Activated naive CD8-positive, alpha-beta T cell treated with anti-CD3 and anti-CD28 coated beads, Interleukin-2, amount 50 U/mL, for 16 hours (primary cell): ENCODE measurements at places on chromosomes 3 and 15.

DNA sequence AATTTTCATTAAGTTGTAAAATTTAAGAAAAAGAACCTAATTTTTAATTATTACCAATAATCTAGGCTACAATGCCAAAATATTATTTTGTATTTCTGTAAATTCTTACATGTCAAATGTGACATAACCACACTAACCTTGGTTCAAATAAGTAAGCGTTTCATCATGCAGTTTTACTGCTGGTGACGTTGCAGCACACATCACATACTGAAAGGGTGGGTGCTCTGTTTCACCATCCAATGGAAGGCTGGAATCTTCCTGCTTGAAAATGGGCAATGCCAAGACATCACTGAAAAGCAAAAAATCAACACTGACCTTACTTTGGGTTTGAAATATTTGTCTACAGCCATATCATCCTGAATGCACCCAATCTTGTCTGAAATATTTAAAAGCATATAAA lies 14.8 kb downstream of the UBP1 start:
- DNase-seq, result no peak

DNA sequence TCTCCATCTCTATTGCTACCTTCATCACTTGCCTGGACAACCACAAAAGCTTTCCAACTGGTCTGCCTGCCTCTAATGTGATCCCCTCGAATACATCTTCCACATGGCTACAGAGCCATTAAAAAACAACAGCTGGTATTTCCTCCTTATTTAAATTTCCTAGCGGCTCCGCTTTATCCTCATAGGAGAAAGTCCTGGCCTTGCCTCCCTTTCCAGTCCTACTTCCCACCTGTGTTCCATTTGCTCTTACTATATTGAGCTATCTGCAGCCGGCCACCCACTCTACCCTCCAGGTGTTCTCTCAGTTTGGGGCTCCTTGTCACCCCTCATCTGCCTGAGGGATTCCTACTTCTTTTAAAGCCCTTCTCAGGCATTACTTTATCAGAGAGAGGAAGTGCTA lies 49.7 kb upstream of the TSPAN3 start:
- no peak for DNase-seq

DNA sequence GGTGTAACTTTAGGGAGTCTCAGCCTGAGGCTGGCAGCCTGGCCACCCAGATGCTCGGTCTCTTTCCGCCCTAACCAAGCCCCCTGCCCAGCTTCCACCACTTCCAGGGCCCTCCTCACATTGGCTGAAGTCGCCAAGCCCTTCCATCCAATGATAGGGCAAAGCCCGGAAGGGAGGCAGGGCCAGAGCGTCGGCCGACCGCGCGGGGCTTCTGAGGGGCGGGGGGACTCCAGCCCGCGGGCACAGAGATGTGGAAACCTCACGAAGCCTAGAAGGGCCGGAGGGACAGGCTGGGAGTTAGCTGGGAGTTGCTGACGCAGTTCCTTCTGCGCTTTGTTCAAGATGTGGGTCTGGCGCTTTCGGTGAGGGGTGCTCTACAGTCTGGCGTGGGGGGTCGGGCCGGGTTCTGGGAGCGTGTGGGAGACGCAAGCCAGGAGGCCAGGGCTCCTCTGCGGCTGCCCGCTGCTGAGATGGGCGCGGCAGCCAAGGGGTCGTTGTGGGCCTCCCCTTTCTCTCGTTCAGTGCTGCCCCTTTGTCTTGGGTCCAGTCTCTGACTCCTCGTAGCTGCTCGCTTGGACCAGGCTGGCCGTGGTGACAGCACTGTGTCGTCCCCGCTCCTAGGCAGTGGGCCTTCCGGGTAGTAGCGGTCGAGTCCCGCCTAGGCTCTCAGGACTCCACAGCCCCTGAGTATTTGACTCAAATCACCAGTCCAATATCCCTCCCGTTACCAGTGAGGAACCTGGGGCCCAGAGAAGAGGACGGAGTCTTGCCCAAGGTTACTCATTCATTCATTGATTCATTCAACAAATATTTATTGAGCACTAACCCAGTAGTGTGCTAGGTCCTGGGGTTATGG lies at the start of gene ZNF660:
TSS of gene ZNF660 (plus strand) at position 319 of the 856 bp plus-strand sequence. CDS start 9,230 bp downstream, outside the sequence.
- DNase-seq, result no peak

DNA sequence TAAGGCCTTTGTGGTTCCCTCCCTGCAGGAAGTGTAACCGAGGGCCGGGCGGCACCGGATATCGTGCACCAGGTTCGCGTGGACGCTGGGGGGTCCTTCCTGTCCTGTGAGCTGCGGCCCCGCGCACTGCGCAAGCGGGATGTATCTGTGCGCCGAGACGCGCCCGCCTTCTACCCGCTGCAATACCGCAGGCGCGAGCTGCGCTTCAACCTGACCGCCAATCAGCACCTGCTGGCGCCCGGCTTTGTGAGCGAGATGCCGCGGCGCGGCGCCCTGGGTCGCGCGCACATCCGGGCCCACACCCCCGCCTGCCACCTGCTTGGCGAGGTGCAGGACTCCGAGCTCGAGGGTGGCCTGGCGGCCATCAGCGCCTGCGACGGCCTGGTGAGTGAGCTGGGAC lies 35.9 kb downstream of the SAXO2 start:
- DNase-seq, result peak; percentile 14

DNA sequence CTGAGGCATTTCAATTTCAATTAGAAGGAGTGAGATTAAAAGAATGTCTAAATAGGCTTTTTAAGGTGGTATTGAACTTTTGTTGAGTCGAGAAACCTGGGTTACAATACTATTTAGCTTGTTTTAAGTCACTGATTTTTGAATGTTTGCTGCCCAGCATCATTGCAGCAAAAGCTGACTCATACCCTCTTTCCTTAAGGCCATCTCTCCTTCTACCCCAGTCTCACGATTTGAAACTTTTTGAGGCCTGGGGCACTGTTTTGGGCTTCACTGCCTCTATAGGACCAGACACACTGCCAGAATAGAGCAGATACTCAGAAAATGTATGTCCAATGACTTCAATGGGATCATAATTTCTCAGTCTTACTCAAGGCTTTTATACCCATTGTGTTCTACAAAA lies 319.6 kb upstream of the TGFBR2 start:
- DNase-seq, result no peak

DNA sequence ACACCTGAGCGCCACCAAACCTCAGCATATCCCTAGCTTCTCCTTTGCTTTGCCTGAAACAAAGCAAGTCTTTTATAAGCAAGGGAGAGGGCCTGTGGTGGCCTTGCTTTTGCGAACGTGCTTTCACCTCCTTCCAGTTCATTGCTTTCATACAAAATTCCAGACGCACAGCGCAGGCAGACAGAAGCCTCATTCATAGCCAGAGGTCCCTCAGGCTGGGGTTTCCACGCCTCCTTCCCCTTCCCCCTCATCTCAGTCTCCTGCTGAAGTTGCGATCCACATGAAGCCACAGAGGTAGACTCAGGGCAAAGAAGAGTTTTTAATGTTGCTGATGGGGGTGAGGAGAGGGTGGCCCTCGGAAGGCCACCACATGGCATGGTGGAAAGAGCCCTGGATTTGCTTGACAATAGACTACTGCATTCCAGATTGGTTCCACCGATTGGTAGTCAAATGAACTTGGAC lies 59.4 kb upstream of the FLNB start:
- no peak for DNase-seq

DNA sequence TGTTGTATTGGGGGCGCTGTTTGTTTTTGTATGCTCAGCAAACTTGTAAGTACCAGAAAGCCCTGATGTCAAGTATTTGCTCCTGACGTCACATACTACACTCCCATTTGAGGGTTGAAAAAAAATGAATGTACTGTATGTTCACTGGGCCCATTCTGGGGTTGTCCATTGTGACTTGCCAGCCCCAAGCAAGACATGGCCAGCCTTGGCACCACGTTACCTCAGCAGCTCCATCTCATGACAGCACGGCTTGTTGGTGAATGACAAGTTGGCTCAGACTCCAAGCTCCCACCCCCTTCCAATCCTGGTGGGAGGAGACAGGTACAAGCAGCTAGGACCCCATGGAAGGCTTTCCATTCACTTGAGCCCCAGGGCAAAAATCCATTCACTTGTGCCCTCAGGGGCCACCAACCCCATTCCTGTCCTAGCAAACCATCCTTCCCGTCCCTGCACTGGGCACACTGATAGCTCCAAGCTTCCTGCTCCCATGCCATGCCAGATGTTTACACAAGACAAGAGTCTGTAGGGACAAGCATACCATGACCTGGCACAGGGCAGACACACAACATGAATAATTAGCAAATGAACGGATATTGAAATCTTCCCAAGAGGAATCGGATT lies 1.6 kb downstream of the PHGR1 start:
- no peak for DNase-seq

GRCh38 chr3:66839508-66839907 lies 158.6 kb upstream of the KBTBD8 start:
- no peak for DNase-seq

DNA sequence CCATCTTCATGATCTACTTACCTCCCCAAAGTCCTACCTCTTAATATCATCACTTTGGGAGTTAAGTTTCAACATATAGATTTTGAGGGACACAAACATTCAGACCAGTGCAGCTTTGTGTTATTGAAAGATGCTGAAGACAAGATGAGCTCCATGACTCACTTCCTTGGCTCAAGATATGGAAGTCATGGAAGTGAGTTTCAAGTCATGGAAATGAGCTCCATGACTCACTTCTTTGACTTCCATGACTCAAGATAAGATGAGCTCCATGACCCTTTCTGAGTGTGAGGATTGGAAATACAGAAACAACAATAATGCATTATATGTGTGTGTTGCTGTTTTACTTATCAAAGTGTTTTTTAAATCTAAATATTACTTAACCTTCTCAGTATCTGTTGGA lies 170.2 kb upstream of the TPRG1 start:
- no peak for DNase-seq

- DNase-seq, result no peak
Observed at GRCh38 chr3:134597390-134597970, 53.3 kb downstream of the KY start.

DNA sequence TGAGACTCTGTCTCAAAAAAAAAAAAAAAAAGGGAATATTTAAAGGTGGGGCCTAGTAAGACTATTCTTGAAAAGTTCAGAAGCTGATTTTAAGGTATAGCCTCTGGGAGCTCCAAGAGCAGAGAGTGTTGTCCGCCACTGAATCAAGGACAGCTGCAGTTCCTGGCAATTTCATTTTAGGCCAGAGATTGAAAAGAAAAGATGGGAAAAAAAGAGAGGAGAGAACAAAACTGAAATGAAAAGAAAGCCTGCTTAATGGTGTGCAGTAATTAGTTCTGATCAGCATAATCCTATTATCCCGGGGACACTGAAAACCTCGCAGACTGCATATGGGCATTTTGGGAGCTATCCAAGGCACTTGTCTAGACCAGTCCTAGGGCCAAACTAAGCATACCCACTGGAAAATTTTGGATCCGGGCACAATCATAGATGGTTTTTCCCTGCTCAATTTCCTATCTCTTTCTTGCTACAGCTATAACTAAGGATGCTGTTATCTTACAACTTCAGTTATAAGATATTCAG lies 43.2 kb downstream of the EHHADH start:
- no peak for DNase-seq
